Activated CD4-positive, alpha-beta T cell treated with anti-CD3 and anti-CD28 coated beads for 4 hours (primary cell): ENCODE measurements at places on chromosomes 5 and 9.

- no peak for DNase-seq
These were observed 74.3 kb downstream of the GRAMD2B start for GRCh38 chr5:126497506-126497905.

DNA sequence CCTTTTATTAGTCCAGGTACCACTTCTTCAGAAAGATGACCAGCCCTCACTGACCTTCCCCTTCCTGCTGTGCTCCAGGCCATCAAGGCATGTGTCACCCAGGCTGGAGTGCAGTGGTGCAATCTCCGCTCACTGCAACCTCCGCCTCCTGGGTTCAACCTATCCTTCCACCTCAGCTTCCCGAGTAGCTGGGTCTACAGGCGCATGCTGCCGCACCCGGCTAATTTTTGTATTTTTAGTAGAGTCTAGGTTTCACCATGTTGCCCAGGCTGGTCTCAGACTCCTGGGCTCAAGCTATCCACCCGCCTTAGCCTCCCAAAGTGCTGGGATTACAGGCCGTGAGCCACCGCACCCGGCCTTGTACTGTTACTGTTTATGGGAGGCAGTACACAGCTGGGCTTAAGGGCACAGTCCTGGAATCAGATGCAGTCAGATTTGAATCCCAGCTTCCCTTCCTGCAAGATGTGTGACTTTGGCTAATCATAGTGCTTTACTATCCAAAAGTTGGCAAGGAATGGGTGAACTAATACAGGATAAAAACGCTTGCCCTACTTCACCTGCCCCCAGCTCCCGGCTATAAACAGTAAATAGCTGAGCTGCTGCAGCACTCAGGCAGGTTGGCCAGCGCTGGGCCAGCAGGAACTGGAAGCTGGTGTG, 483 bp upstream of the EIF4EBP3 start:
- DNase-seq, result no peak

DNA sequence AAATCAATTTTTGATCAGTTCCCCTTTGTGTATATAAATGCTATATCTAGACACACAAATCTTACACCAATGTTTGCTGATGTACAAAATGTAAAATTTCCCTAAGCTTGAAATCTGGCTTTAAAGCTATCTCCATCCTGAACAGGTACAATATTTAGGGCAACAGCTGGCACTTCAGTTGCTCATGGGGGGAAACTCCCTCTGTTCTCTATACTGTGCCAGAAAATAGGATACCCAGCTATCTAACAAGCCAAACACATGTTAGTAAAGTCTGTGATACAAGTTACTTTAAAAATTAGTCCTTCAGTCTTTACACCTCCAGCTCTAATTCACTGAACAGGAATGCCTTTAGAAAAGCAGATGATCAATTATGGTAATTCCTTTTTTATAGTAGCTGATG, 191.8 kb downstream of the SLF1 start:
- DNase-seq, result no peak

GRCh38 chr9:93268551-93269314, 84.8 kb downstream of the WNK2 start:
- peak; percentile 31 for DNase-seq

DNA sequence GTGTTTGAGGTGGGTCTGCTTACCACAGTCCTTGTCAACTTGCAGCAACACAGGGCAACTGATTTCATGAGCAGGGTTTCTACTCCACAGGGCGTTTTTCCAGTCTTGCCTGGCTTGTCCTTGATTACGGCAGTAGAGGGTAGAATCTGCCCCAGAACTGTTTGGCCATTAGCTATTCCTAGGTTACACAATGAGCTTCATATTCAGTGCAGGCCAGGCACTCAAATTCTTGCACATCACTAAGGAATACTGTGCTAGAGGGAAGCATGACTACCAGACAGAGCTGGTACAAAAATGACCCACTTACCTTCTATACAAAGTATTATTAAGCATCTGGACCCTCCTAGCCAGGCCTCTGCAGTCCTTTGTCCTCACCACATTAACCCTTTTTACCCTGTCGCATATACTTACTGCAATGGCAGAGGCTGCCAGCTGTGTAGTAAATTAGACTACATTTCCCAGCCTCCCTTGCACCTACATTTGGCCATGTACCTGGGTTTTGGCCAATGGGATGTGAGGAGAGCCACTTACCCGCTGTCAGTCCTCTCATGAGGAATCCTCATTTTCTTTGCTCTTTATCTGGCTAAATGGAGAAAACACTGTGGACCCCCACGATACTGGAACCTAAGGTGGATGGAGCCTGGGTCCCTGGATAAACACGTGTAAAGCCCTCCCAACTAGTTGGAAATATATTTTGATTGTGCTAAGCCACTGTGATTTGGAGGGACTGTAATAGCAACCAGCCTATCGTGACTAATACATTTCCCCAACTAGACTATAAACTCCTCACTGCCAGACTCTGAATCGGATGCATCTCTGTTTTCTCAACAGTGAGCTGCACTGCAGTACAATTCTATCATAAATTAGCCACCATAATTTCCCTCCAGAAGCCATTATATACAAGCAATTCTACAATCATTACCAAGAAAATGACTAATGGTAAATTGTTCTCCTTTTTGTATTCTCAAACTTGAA, 218.7 kb downstream of the GLIS3 start:
- DNase-seq, result no peak

DNA sequence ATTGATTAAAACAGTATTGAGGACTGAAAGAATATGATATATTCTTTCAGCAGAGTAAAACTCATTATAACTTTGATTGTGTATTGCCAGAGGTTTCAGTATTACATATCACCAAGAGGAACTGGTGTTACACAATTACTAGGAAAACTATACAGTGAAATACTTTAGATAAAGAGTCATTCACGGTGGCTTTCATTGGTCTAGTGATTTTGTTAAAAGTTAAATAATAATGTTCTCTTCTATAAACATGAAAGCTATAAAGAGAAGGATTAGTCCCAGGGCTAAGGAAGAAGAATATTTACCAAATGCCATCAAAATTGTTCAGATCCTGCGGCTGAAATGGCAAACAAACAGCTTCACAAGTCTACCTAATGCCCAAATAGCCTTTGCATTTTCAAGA, 306.2 kb downstream of the SEMA5A start:
- DNase-seq, result no peak

GRCh38 chr9:88321764-88322163, 66.5 kb upstream of the SPIN1 start:
- no peak for DNase-seq
